Esophagus squamous epithelium (tissue), 5 donors: ENCODE measurements at places on chromosomes 5 and 9.

DNA sequence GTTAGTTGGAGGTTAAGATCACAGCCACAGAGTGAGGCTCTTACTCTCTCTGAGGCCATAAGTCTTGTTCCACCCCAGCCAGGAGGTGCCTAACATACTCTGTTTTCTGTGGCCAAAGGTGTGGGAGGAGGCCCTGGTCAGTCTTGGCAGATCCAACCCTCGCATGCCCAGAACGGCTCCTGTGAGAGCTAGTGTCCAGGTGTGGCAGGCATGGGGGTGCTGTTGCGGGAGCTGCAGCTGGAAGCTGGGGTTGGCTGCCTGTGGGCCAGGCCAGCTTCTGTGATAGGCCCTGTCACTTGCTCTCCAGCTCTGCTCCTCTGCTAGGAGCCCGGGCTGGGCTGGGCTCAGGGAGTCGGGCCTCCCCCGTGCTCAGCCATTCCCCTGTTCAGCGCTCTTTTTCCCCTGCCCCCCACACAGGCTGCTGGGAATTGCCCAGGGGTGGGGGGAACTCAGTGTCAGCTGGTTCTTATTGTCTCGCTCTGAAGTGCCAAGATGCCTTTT lies 31.6 kb downstream of the IER5L start:
- DNase-seq, result no peak

DNA sequence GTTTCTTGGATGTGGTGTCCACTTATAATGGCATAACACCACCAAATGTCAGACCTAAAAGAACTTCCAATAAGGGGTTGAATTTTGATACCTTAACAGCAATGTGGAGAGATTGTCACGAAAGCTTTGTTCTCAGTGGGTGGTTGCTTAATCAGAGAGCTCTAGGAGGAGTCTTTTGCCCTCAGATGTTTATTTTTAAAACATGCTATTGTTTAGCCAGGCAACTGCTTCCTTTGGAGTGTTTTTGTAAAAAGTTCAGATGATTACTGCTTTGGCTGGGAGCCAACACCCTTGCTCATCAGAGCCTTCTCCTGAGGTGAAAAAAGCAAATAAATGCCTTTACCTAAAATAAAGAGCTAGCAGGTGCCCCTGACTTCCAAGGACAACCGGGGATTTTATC lies 65.0 kb downstream of the SLC1A1 start:
- no peak for DNase-seq

DNA sequence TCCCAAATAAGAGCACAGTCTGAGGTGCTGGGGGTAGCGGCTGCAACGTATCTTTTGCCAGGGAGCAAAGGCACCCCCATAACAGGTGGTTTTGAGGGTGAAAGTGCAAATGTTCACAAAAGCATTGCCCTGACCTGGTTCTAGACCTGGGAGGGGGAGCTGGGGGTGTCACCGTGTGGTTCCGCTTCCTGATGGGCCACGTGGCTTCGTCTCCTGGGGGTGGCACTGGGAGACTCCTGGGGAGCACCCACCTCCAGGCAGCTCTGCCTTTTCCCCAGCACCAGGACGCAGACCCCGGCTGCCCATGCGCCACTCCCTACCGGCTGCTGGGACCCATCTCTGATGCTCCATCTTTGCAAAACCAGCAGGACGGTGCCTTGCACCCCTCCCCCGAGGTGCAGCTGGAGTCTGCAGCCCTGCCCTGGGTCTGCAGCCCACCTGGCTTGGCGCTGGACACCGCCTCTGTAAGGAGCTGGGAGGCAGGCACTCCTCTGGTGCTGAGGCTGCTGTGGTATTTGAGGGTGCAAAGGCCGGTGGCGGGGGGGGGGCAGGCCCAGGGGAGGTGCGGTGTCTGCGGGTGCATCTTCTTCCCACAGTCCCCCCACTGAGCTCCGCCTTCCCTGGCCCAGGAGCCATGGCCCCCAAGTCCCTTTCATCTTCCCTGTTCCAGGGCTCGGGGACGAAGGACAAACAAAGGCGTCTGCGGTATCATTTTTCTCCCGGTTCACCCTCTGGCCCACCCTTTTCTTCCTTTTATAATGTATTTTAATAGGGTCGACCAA lies 29.8 kb upstream of the RXRA start:
- DNase-seq, result no peak

DNA sequence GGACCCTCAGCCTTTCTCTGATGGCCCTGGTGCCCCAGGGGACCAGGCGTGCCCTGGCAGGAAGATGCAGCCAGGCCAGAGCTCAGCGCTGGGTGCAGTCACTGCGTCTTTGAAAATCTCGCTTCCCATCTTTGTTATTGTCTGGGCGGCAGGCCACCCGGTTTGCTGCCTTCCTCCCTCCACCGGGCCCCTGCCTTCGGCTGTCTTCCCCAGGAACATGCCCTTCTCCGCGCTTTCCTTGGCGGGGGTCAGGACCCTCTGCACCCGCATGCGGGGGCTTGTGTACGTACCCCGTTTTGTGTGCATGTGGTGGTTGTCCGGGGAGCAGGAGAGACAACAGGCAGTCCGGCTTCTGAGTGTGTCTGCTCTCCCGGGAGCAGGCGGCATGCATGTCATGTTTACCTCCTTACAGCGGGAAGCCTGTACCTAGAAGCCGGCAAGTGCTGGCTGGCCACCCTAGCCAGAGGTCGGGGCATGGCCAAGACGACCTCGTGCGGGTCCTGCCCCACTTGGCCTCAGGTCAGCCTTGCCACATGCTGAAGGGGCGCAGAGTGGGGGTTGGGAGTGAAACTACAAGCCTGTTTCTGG lies 49.5 kb downstream of the DAB2IP start:
- no peak for DNase-seq

- DNase-seq, result no peak
Observed at GRCh38 chr9:108184941-108185340, 670.8 kb downstream of the ACTL7B start.

DNA sequence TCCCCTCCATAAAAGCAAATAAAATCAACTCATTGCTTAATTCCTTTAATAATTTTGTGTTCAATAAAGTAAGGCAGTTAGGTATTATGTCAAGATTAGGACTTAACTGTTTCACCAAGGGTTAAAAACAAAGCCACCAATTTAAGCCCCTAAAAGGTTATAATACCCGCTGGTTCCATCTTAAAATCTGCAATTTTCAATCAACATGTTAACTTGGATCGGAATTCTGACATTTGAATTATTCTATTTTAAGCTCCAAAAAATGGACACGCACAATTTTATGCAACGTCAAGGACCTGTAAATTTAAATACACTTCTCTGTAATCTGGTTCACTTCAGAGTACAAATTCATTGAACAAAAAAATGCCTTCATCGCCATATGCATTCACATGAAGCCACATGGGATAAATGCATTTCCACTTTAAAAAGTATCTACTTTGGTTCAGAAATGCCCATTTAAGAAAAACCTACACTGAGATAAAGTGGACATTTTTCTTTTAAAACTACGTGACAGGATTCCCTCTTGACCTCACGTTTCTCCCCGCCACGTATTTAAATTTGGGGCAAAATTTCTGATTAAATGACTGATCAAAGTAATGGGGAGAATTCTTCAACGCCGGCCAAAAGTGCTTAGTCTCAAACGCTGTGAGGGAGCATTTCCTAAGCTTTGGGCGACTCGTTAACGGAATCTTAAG lies 721 bp downstream of the GIN1 start:
- no peak for DNase-seq

DNA sequence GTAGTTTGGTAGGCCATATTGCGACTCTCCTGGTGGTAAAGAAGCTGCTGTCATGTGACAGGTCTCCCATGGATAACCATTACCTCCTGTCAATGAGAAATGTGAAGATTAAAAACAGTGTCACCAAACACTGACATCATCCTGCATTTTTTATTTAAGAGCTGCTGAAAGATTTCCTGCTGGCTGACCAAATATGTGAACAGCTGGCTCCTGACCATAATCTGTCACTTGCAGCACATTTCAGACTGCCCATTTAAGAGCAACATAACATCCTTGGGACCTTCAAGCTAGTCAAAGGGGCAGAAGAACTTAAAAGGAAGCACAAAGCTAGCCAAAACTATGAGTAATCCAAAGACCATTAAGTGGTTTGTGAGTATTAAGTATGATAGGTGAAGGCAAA lies 288.0 kb downstream of the IZUMO3 start:
- DNase-seq, result no peak

- no peak for DNase-seq
Observed at GRCh38 chr5:35803191-35803651, 53.5 kb upstream of the IL7R start.

DNA sequence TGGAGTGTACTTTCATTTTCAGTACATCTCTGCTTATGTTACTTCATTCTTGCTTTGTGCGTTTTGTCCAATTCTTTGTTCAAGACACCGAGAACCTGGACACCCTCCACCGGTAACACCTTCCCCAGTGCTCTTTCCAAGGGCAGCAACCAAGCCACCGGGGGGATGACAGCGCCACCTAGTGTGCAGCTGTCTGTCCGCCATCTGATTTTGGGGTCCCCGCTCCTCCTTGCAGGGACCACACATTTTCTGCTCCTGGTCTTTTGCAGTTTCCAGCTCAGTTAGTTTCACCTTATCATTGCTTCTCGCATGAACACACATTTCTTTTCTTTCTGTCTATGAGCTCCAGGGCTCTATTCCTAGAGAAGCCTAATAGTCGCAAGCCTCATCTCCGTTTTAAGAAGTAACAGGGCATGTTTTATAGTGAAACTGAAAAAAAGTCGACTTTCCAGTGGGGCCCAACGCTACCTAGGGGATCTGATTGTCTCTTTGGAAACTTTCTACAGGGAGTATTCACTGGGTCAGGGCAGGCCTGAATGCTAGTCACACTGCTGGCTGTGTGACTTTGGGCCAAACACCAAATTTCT lies 152.1 kb downstream of the FSTL4 start:
- DNase-seq, result no peak

GRCh38 chr5:135651156-135651555 lies 72.4 kb upstream of the CXCL14 start:
- DNase-seq, result no peak
